ENCODE measurements at places on chromosomes 11 and 22.

DNA sequence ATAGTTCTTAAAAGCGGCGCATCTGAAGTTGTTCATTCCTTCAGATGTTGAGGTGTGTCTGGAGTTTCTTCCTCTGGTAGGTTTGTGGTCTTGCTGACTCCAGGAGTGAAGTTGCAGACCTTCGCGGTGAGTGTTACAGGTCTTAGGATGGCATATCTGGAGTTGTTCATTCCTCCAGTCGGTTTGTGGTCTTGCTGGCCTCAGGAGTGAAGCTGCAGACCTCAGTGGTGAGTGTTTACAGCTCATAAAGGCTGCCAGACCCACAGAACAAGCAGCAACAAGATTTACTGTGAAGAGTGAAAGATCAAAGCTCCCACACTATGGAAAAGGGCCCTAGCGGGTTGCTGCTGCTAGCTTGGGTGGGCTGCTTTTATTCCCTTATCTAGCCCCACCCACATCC lies 201.7 kb upstream of the PDGFD start:
- no peak for DNase-seq

GRCh38 chr11:42841556-42841955 lies 470.2 kb upstream of the API5 start:
- no peak for DNase-seq

DNA sequence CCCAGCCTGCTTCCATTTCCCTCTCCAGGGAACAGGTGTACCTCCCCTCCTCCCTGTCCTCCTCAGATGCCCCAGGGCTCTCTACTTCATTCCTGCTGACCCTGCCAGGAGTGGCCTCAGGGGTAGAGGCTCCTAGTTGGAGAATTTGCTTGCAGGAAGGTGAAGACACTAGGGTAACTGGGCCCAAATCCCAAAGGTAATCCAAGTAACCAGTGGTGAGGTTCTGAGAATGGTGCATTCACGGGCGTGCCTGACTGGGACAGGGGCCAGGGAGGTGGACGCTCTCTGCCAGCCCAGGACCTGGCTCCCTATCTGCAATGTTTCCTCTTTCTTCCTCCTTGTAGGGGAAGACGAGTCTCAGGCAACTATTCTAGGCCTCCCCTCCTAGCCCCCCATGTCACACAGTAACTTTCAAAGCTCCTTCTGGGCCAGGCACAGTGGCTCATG lies 2.9 kb downstream of the SLC35C1 start:
- DNase-seq: peak; percentile 57

- DNase-seq: peak; percentile 56
Measured at GRCh38 chr11:68653486-68654430, 30.6 kb upstream of the GAL start.

DNA sequence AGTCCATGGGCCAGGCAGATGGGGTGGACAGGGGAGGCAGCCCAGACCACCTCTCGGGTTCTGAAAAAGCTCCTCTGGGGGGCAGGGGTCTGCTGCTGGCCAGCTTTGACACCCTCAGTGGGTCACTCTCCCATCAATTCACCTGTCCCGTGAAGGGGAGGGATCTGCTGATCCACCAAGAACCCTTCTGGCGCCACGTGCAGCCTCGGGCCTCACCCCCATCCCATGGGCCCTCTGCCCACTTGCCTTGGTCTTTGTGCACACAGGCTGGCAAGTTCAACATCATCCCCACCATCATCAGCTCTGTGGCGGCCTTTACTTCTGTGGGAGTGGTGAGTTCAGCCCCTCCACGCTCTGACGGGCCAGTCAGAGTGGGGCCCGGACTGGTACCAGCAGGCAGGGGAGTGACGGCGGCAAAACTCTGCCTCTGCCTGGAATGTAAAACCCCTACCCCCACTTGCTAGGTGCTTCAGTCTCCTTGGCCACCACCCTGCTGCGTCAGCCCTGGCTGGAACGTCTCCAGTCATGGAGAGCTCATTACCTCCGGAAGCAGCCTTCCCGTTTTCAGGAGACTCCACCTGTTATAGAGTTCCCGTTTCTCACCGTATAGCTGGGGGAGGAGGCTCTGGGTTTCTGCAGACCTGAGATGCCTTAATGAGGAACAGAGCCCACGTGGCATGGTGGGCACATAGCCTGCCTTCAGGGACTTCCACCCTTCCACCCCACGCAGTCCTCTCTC lies 12.7 kb downstream of the PRG3 start:
- DNase-seq: no peak

DNA sequence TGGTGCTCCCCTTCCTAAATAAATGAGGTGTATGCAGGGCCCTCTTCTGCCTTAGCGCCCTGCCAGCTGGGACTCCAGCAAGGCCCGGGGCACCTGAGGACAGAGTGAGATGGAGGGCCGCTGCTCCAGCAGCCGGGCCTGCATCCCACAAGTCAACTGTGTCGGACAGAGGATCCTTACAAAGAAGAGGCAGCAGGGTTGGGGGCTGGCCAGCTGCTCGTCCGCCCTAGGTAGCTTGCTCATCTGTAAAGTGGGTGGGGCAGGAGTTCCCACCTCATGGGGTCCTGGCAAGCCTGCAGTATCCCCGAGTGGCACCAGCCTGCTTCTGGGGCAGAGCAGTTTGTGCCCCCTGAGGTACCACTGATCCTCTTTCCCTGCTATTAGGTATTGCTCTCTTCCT lies 7.6 kb downstream of the TMEM121B start:
- no peak for DNase-seq

GRCh38 chr22:44919691-44920090 lies 90.1 kb downstream of the PHF21B start:
- DNase-seq: peak; percentile 55

DNA sequence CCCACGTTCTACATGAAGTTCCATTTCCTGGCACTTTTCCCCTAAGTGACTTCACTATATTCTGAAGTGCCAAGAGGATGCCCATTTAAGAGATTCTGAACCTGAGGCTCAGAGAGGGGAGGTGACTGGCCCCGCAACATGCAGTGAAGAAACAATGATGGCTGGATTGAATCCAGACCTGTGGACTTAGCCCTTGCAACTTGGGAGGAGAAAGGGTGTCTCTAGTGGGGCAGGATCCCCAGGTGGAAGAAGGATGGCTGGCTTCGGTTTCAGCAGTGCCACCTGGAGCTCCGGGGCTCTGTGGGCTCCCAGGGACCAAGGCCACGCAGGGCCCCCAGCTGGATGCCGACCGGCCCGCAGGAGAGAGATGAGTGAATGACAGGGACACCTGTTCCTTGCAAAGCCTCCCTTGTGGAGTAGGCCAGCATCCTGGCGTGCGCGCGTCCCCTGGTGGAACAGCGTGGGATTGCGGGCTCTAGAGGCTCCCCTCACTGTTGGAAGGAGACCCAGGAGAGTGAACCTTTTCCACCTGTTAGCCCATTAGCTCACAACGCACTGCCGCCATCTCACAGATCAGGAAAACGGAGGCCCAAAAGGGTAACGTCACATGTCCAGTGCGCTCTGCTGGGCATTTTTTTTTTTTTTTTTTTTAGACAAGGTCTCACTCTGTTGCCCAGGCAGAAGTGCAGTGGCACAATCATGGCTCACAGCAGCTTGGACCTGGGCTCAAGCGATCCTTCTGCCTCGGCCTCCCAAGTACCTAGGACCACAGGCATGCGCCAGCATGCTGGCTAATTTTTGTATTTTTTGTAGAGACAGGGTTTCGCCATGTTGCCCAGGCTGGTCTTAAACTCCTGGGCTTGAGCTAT lies 104.7 kb downstream of the KIAA1671 start:
- DNase-seq: no peak

DNA sequence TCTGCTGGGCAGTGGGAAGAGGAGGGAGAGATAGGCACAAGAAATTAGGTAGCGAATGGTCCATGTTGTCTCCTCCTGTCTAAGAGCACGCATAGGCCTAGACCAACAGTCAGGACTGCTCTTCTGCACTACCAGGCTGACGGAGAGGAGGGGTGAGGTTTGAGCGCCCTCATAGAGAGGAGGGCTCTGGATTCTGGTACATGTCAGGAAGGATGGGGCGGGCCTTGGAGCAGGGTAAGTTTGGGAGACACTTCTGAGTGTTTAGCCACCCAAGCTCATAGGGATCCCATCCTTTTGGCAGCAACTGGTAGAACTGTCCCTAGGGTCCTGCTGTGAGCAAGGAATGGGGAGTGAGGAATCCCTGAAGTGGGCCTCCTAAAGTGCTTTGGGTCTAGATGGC lies 60.4 kb downstream of the KCNC1 start:
- no peak for DNase-seq

DNA sequence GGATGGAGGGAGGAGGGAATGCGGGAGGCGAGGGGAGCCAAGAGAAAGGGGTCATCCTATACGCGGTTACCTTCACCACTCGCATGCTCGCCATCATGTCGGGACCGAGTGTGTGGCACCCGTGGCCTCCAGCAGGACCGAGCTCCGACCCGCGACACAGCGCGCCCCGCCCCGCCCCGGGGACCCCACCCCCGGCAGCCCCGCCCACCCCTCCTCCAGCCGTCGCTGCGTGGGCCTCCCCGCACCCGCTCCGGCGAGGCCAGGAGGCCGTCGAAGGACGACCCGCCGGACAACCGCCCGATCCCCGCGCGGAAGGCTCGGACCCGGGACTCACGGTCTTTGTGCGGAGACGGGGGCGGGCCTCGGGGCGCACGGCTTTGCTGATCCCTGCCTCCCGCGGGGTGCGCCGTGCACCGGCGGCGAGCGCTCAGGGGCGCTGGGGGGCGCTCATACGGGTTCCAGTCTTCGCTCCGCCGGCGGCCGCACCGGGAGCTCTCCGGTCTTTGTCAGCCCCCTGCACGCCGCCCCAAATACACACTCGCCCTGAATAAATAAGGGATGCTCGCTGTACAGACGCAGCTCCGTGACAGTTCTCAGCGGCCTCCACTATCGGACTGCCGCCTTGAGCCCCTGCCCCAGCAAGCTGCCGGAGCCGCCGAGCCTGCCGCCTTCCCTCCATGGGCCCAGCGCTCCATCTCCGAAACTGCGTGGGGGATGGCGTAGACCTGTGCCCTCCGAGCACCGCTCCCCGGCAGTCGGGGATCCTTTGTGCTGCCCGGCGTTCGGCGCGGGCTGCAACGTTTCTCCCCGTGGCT lies at the start of gene UBE2L6:
Gene UBE2L6, minus strand, starts transcription at position 158 of the 815 bp plus-strand sequence. Its CDS starts 61 bp downstream, at position 97.
- DNase-seq: peak; percentile 86

- DNase-seq: no peak
Measured at GRCh38 chr11:65418431-65418680, 4.2 kb upstream of the NEAT1 start.

DNA sequence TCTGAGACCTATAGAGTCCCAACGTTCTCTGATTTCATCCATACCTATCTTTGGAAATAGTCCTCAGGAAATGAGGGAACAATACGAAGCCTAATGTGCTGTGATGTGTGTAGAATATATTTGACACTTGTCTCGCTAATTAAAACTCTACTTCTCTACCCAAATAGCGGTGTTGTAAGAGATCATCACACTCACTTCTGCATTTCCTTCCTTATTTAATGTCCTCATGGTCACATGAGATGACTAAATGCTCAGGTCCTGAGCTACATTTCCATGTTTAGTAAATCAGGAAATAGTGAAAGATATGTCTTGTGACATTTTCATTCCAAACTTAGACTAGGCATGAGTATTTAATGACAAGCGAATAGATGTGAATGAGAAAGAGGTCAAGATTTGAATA lies 112.3 kb downstream of the MAML2 start:
- no peak for DNase-seq

- DNase-seq: no peak
Measured at GRCh38 chr11:75140269-75141138, 10.4 kb upstream of the SLCO2B1 start.

- DNase-seq: no peak
Measured at GRCh38 chr11:86571273-86571948, 101.0 kb downstream of the ME3 start.

DNA sequence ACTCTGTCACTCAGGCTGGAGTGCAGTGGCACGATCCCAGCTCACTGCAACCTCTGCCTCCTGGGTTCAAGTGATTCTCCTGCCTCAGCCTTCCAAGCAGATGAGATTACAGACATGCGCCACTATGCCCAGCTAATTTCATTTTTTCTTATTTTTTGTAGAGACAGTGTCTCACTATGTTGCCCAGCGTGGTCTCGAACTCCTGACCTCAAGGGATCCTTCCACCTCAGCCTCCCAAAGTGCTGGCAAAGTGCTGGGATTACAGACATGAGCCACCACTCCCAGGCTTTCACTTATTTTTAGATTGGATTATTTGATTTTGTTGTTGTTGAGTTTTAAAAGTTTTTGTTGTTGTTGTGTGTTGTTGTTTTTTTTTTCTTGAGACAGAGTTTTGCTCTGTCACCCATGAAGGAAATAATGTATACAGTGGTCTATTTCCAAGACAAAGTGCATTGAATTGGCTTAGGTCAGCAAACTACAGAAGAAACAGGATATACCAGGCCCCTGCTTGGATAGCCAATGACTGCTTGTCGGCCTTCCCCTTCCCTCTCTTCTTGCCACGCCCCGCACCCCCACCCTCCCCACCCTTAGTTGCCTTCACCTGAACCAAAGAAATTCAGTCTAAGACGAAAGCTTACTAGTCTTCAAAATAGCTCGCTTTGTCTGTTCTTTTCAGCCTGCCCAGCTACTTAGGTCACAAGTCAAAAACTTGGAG lies 91.8 kb upstream of the CLDN5 start:
- DNase-seq: no peak

- no peak for DNase-seq
Measured at GRCh38 chr11:72561856-72562255, 112.4 kb downstream of the PDE2A start.
